ENCODE measurements at places on chromosomes 1 and 21. TPM values are rescaled to one million over a fixed set of nuclear protein-coding genes. Genes with fewer than 3 reads are reported as not detected.

DNA sequence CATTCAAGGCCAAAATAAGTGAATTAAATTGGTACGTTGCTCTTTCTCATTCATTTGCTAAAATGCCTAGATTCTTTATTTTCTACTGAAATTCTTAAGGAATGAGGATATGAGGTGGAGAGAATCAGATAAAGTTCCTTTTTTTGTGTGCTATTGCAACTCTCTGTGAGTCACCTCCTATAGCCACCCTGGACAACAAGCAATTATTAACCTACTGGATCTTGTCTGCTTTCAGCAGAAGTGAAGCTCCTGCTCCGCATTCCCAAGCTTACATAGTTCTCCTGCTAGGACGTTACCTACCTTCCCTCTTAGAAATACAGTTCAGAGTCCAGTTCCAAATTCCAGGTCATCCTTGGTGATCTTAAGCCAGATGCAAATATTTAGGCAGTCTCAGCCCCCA lies 4.8 kb upstream of the KCNJ6 start:
- DNase-seq: no peak

- no peak for DNase-seq
Measured at GRCh38 chr1:20211511-20211931, 25.2 kb upstream of the PLA2G2C start.

- no peak for DNase-seq
Measured at GRCh38 chr1:213357403-213357802, 306.4 kb downstream of the RPS6KC1 start.

GRCh38 chr21:26965907-26966581 lies 844 bp downstream of the ADAMTS5 start:
- no peak for DNase-seq

- DNase-seq: no peak
Measured at GRCh38 chr1:186014370-186015037, 280.3 kb downstream of the HMCN1 start.

GRCh38 chr1:81208441-81208840 lies 592.3 kb upstream of the ADGRL2 start:
- DNase-seq: no peak

GRCh38 chr21:45248301-45248892 lies 39.3 kb downstream of the POFUT2 start:
- DNase-seq: no peak

DNA sequence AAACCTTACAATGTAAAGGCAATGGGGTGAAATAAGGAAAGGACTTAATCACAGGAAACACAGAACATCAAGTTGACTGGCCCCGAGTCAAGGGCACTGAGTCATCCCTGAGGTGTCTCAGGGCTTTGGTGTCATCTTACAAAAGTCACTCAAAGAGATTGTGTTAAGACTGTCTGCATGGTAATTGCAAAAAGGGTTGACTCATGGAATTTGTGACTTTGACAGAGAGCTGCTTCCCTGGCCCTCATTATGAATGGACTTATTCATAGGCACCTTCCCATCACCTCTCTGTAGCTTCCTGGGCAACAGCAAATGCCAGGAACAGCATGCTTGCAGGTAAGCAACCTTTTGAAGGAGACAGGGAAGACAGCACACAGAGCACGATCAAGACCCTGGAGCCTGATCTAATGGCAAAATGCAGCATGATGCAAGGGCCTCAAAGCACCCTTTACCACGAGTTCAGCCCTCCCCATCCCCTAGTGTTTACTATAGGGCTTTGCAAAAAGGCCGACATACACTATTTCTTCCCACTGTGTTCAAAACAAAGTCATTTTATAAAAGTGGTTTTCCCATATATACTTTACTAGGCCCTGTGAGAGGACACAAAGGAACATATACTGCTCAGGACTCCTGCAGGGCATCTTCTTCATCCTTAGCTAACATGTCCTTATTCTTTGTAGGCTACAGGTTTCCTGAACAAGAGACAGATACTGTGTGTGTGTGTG lies 17.1 kb downstream of the ZP4 start:
- no peak for DNase-seq

GRCh38 chr1:229220163-229220846 lies 50.6 kb upstream of the RAB4A start:
- no peak for DNase-seq

DNA sequence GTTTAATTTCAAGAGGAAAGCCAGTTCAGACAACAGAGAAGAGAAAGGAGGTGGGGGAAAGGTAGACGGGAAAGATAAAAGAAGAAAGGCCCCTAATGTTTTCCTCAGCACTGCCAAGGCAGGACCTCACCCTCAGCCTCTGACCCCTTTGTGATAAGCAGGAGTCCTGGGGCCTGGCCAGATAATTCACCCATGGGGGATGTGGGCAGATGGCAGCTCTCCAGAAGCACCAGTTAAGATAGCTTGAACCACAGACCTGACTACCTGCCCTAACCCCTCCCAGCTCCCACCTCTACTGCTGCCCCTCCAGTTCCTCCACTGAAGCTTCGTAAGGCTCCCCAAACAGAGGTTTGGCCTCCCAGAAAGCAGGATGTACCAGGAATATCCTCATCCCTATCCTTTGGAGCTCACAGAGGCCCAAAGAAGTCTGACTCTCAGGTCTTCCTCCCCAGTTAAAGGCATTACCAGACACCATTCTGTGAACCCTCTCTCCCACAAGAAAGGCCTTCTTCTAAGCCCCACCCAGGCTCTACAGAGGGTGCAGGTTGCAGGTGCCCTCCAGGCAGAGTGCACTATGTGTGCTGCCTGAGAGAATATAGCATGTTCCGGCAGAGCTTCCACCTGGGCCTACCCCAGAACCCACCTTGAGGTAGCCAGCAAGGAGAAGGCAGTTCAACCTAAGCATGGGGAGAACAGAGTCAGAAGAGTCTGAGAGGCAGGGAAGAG lies 9.2 kb upstream of the SNAPIN start:
- peak; percentile 61 for DNase-seq

GRCh38 chr1:234486858-234487840 lies 8.2 kb upstream of the TARBP1 start:
- no peak for DNase-seq

- DNase-seq: no peak
Measured at GRCh38 chr1:156070548-156070947, 9.6 kb downstream of the RAB25 start.

- DNase-seq: no peak
Measured at GRCh38 chr1:100982793-100983192, 42.8 kb downstream of the DPH5 start.

DNA sequence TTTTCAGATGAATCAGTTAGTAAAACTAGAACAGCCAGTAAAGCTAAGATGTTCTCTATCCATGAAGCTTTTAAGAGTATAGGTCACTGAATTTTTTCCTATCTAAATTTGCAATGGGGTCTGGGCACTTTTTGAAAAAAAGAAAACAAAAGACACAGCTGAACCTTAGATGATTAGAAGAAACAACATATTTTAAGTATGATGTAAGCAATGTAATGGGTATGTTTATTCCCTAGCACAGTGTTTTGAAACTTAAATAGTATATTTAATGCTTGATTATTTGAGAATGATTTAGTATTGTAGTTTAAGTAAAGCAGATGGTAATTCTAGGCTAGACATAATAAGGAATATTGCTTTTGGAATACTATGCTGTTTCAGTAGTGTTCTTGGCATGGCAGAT lies 36.2 kb downstream of the KCTD3 start:
- DNase-seq: no peak

- DNase-seq: no peak
Measured at GRCh38 chr1:81654147-81654546, 146.6 kb upstream of the ADGRL2 start.

- DNase-seq: no peak
Measured at GRCh38 chr1:62951428-62951827, 167.5 kb downstream of the ATG4C start.

GRCh38 chr1:162327144-162327787 lies 49.4 kb downstream of the SPATA46 start:
- no peak for DNase-seq

DNA sequence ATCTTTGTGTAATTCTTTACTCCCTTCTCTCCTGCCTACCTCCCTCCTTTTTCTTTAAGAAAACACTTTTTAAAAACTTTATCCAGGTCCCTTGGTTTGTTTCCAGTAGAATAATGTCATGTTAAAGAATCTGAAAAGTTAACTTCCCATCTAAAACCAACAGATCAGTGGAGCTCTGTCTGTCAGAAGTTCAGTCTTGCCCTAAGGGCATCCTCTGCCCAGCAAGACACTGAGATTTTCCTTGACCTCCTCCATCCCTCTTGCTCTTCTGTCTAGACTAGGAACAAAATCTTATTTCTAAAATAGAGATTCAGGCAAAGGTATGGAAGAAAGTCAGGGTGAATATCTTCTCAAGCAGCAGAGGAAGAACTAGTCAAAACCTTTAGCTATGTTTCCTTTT lies 5.7 kb upstream of the GNL2 start:
- no peak for DNase-seq

GRCh38 chr1:8965121-8965820 lies 19.6 kb downstream of the CA6 start:
- DNase-seq: no peak

- DNase-seq: no peak
Measured at GRCh38 chr1:213519098-213519497, 468.1 kb downstream of the RPS6KC1 start.

DNA sequence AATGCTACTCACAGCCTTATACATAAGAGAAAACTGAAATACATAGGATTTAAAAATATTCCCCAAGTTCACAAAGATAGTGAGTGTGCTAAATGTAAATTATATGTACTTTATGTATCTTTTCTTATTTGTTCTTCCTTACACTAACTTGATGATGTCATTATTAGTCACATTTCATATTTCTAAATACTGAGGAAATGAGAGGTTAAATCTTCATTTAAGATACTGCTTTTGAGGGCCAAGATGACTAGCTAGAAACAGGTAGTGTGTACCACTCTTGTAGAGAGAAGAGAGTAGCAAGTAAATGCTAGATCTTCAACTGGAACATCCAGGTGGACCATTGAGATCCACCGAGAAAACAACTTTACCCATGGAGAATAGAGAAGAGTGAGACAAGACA lies 29.8 kb downstream of the PYHIN1 start:
- no peak for DNase-seq

DNA sequence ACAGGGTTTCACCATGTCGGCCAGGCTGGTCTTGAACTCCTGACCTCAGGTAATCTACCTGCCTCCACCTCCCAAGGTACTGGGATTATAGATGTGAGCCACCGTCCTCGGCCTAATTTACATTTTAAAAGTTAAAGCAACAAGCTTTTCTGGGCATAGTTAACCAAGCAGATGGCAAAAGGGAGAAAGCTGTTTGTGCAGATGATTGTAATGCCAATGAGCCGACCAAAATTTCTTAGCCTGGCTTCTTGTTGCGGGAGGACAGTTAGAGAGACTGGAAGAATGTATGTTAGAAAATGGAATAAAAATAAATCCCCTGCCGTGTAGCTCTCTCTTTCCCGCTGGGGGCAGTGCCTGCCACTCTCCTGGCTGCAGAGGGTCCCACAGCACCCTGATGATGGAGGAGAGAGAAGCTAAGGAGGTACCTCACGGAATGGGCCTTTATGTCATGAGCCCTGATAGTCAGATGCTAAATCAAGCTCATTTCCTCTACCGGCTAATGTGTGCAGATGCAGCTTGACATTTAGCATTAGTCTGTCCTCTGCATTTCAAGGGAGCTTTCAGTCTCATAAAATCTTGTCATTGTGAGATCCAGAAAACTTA lies 87.2 kb downstream of the HHAT start:
- DNase-seq: no peak

GRCh38 chr1:208851366-208851765 lies 607.2 kb upstream of the PLXNA2 start:
- DNase-seq: no peak

- DNase-seq: no peak
Measured at GRCh38 chr1:237038211-237038610, 3.8 kb upstream of the RYR2 start.

GRCh38 chr1:208510192-208510952 lies 266.2 kb upstream of the PLXNA2 start:
- no peak for DNase-seq

DNA sequence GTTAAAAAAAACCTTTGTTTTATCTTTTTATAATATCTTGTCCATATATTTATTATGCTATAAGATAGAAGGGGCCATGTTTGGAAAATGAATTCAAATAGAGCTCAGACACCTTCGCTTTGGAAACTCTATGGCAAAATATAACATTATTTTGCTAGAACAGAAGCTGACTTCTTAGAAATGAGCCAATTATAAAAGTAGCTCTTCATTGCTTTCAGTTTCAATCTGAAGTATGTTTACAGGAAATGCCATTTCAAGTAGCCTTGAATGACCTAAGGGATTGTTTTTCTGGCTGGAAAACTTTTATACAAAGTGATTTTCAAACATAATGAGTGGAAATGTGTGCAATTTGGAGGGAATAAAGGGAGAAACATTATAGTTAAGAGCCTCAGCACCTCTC lies 37.8 kb upstream of the GBP5 start:
- no peak for DNase-seq

- DNase-seq: no peak
Measured at GRCh38 chr1:109158433-109158832, 44.5 kb downstream of the ELAPOR1 start.

- DNase-seq: no peak
Measured at GRCh38 chr1:53133261-53134041, 9.0 kb downstream of the SLC1A7 start.

GRCh38 chr1:49185450-49185980 lies 408.8 kb upstream of the BEND5 start:
- DNase-seq: no peak

DNA sequence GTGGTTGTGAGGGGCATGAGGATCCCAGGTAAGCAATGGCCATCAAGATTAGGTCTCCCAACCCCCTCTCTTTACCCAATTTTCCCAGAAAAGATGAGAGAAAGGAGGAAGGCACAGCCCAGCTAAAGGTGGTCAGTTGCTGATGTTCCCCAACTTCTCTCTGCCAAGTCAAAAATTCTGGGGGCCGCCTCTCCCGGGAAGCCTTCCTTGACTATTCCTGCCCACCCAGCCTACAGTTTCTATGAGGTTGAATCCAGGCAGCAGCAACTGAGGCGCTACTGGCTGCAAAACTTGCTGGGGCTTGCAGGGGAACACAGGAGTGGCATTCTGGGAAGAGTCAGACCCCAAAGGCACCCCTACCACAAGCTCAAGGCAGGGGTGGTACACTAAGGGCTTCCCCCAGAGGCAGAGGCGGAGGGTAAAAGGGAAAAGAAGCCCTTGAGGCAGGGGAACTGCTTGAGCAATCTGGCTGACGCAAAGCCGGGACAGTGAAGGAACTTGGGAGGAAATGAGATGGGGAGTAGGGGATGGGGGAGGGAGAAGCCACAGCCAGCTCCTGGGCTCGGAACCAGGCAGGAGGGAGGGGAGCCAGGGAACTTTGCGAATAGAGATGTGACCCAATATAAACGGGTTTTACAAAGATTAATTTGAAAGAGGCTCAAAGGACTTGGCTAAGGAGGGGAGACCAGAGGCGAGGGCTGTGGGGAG lies 31.2 kb downstream of the SDC3 start:
- DNase-seq: no peak

The SPRR5 gene
- total RNA-seq: not detected

The CHIA gene
- not detected for total RNA-seq

The RABGAP1L gene
- total RNA-seq: 97.4 TPM

The VWA5B1 gene
- total RNA-seq: not detected

The PIGR gene
- total RNA-seq: not detected

The MRPS15 gene
- 32.8 TPM for total RNA-seq

The COL11A1 gene
- total RNA-seq: not detected

The CFAP74 gene
- not detected for total RNA-seq

The B3GALT2 gene
- total RNA-seq: 3.2 TPM

The TNFRSF9 gene
- 0.27 TPM for total RNA-seq

The XKR8 gene
- total RNA-seq: 15.8 TPM

The ERG gene
- not detected for total RNA-seq

The CACNA1S gene
- not detected for total RNA-seq

The BNIPL gene
- 9.4 TPM for total RNA-seq

All from naive thymus-derived CD4-positive, alpha-beta T cell (primary cell).